Effector memory CD8-positive, alpha-beta T cell (primary cell): ENCODE measurements at places on chromosomes 5 and 9.

DNA sequence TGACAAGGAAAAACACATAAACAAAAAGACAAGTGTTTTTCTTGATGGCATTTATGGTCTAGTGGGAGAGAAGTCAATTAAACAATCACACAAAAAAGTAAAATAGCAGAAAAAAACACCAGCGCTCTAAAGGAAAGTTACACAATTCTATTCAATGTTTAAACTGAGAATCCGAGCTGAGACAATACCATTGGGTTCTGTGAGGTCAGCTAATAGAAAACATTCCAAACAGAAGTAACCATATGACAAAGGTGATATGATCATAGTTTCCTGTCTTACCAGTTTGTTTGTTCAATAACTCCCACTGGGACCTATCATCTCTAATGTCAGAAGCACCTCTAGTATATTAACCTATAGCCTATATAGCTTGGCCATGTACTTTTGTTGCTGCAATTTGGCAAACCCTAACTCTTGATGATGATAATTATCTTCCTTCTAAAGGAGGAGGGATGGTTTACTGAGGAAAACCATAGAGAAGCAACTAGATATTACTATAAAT lies 1030.0 kb downstream of the CDH12 start:
- no peaks in the 10 kb centered on the region for H3K27me3 ChIP-seq
- no peak overlapping the region for H3K4me3 ChIP-seq
- no peaks in the 10 kb centered on the region for H3K36me3 ChIP-seq

DNA sequence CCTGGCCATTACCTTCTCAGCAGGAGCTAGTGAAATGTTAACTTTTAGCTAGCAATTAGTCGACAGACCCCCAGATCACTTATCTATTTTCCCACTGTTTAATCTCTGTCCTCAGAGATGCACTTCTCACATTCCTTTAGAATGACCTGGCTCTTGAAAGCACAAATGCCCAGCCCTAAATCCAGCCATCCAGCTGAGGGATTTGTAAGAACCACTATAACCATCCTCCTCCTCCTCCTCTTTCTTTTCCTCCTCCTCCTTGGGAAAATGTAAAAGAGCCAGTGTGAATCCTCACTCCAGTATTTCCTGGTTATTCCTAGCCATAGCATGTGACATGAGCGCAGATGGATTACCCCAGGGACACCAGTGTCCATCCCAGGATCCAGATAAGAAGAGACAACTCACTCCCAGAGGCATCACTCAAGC lies 124.3 kb downstream of the ENC1 start:
- H3K36me3 ChIP-seq = no peaks in the 10 kb centered on the region
- no peak overlapping the region for H3K4me3 ChIP-seq
- H3K27me3 ChIP-seq = peaks cover 53% of the 10 kb centered on the region
- H3K4me1 ChIP-seq = peaks cover 2% of the 10 kb centered on the region
- DNase-seq = no peak

DNA sequence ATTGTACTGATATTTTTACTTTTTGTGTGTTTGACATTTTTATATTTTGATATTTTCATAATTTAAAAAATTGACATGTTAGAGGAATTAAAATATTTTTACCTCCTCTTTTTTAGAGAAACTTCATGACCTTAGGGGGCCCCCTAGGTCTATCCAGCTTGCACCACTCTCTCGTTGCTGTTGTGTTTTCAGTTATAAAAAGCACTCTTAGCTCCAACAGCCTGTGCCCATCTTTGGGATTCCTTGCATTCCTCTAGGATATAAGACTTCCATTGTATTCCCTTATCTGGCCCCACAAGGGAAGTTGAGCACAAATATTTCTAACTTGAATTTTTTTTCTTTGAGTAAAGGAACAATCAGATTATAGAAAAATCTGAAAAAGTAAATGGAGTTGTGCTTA lies 245.3 kb downstream of the SH3GL2 start:
- H3K4me1 ChIP-seq = no peaks in the 10 kb centered on the region
- no peak for DNase-seq
- peaks cover 5% of the 10 kb centered on the region for H3K36me3 ChIP-seq

- H3K4me3 ChIP-seq = peak overlapping the region; percentile 65
- no peak for DNase-seq
- peaks cover 16% of the 10 kb centered on the region for H3K4me1 ChIP-seq
- H3K27ac ChIP-seq = peak overlapping the region; percentile 65
- peaks cover 9% of the 10 kb centered on the region for H3K36me3 ChIP-seq
- peaks cover 31% of the 10 kb centered on the region for H3K27me3 ChIP-seq
These were observed 248.6 kb upstream of the ANKRD55 start for GRCh38 chr5:56481428-56482357.

DNA sequence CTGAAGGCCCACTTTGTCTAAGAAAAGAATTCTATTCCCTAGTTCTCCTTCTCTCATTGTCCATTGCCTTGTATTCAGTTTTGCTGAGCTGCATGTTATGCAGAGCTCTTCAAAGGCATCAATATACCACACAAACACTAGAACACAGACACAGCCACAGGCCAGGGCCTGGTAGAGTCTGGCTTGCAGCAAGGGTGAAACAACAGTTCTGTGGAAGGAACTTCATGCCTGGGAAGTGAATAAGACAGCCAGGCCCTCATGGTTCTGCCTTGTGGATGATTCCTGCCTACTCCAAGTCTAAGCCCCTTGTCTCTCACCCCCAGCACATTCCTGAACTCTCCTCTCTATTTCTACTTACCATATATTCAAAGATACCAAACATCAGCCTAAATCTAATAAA lies 30.8 kb downstream of the KLHL3 start:
- H3K4me3 ChIP-seq = no peak overlapping the region
- peaks cover 3% of the 10 kb centered on the region for H3K36me3 ChIP-seq
- DNase-seq = no peak
- no peaks in the 10 kb centered on the region for H3K4me1 ChIP-seq

DNA sequence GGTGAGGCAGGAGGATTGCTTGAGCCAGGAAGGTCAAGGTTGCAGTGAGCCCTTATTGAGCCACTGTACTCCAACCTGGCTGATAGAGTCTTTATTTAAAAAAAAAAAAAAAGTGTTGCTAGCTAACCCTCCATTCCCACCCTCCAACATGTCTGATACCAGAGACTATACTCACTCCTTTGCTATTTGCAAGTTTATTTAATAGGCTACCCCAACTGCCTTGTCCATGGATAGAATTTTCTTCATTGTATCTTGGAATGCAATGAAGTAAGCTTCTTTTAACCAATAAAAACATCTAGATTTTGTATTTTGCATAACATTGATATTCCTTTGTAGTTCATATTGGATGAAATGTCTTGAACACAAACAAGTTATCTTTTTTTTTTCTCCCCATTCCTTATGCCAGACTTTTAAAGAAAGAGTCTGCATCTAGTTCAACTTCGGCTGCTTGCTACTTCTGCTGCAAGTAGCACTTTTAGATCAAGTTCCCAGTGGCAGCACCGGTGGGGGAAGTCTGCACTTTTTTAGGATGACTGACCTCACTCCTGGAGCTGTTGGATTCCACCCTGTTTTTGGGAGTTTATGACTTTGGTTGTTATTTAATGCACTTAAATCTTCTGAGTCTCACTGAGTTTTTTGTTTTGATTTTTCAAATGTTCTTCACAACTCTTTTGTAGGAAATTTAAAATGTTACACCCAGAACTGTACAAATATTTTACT lies 112.5 kb downstream of the UHRF2 start:
- no peak overlapping the region for H3K27ac ChIP-seq
- no peaks in the 10 kb centered on the region for H3K4me1 ChIP-seq
- H3K4me3 ChIP-seq = no peak overlapping the region

- H3K4me3 ChIP-seq = peak overlapping the region; percentile 57
- peaks cover 31% of the 10 kb centered on the region for H3K36me3 ChIP-seq
- H3K27me3 ChIP-seq = no peaks in the 10 kb centered on the region
- H3K4me1 ChIP-seq = peaks cover 52% of the 10 kb centered on the region
These were observed 17.1 kb downstream of the F2R start for GRCh38 chr5:76733049-76733417.

GRCh38 chr9:105328296-105328695 lies 83.8 kb downstream of the SLC44A1 start:
- DNase-seq = no peak
- H3K27me3 ChIP-seq = no peaks in the 10 kb centered on the region
- H3K4me3 ChIP-seq = no peak overlapping the region
- no peak overlapping the region for H3K27ac ChIP-seq
- H3K4me1 ChIP-seq = no peaks in the 10 kb centered on the region
- no peaks in the 10 kb centered on the region for H3K36me3 ChIP-seq

GRCh38 chr5:36613771-36614656 lies 7.6 kb downstream of the SLC1A3 start:
- H3K4me1 ChIP-seq = no peaks in the 10 kb centered on the region
- H3K36me3 ChIP-seq = no peaks in the 10 kb centered on the region
- H3K27ac ChIP-seq = no peak overlapping the region
- no peak overlapping the region for H3K4me3 ChIP-seq

GRCh38 chr9:16003785-16004184 lies 450.9 kb downstream of the CCDC171 start:
- no peaks in the 10 kb centered on the region for H3K36me3 ChIP-seq
- H3K27ac ChIP-seq = no peak overlapping the region
- no peaks in the 10 kb centered on the region for H3K27me3 ChIP-seq
- DNase-seq = no peak
- no peak overlapping the region for H3K4me3 ChIP-seq
- no peaks in the 10 kb centered on the region for H3K4me1 ChIP-seq

DNA sequence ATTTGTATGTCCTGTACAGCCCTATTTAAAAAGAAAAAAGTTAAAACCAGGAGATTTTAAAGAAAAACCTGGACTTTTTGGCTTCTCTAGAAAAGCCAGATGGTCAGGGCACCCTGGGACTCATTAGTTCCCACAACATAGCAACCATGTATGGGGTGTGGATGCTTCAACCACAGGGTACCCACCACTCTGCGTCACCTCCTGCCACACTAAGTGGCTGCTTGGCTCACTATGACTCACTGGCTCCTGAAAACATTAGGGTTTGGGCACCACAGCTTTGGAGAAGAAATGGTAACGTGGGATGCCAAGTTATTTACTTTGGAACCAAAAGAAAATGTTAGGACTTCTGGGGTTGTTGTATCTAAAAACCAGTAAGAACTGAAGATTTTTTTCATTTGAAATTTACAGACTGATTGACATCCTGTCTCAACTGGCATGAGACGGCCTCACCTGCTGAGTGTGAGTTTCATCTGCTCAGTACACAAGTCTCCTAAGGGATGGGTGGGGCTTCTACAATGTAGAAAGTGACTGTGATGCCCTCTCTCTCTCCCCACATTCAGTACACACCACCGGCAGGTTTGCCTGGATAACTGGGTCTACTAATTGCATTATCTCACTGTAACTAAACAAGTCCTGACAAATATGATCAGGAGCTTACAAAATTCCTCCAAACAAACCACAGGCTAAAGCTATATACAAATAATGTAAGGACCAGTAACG lies 103.9 kb downstream of the ESM1 start:
- H3K36me3 ChIP-seq = peaks cover 4% of the 10 kb centered on the region
- no peak overlapping the region for H3K27ac ChIP-seq
- H3K4me1 ChIP-seq = peaks cover 14% of the 10 kb centered on the region
- peaks cover 39% of the 10 kb centered on the region for H3K27me3 ChIP-seq

GRCh38 chr5:61371474-61371873 lies 39.4 kb downstream of the ZSWIM6 start:
- no peak overlapping the region for H3K4me3 ChIP-seq
- no peak for DNase-seq
- H3K27me3 ChIP-seq = no peaks in the 10 kb centered on the region
- no peak overlapping the region for H3K27ac ChIP-seq

DNA sequence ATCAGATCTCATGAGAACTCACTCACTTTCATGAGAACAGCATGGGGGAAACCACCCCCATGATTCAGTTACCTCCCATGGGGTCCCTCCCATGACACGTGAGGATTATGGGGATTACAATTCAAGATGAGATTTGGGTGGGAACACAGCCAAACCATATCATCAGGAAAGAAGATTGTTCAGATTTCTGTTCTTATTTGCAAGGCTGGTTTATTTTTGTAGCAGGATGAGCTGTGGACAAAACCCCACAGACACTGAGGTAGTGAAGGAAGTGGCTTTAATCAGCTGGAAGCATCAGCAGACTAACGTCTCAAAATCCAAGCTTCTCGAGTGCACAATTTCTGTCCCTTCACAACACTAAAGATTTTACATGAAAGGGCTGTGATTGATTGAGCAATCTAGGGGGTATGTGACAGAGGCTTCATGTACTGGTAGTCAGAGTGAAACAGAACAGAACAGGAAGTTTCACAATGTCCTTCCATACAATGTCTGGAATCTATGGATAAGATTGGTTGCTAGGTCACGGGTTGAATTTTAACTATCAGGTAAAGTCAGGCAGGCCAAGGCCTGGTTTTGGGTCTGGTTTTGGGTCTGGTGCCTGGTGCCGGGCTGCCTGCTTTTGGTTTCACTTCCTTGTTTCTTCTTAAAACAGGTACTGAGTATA lies 91.3 kb upstream of the ZNF366 start:
- H3K36me3 ChIP-seq = no peaks in the 10 kb centered on the region
- no peak overlapping the region for H3K27ac ChIP-seq
- peaks cover 5% of the 10 kb centered on the region for H3K27me3 ChIP-seq
- no peak for DNase-seq

DNA sequence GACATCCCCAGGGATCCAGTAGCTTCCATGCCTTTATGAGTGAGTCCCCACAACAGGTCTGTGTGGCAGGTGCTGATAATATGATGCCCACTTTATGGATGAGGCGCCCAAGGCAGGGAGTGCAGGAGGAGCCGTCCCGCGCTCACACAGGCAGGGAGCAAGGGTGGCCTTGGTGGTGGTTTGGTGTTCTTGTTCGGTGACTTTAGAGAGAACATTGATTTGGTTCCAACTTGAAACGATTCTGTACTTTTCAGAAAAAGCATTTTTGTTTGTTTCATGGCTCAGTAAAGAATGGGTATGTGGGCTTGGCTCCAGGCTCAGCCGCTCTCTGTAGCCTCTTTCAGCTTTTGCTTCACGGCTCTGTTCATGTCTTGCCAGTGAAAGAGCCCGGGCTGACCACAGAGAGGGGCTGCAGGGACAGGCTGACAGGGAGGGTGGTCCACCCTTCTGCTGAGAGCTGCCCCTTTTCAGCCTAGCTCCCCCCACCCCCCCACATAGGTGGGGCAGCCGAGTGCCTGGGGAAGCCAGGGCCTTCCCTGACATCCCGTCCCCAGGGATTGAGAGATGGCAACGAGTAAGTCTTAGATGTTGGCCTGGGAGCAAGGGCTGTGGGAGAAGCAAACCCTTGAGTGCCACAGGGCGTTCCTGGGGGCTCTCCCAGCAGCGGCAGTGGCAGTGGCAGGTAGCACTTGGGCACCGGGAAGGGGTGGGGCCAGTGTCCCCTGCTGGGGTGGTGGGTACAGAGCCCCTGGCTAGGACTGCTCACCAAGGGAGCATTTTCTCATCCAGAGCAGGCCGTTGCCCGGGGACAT lies 28.0 kb downstream of the NCS1 start:
- no peak overlapping the region for H3K27ac ChIP-seq
- H3K27me3 ChIP-seq = no peaks in the 10 kb centered on the region
- peaks cover 5% of the 10 kb centered on the region for H3K36me3 ChIP-seq
- H3K4me1 ChIP-seq = no peaks in the 10 kb centered on the region
- no peak overlapping the region for H3K4me3 ChIP-seq
- no peak for DNase-seq
